A549 treated with DMSO at 1 μM for 4 hours (cell line): ENCODE measurements at places on chromosomes 4 and X. TPM values are rescaled to one million over a fixed set of nuclear protein-coding genes. Genes with fewer than 3 reads are reported as not detected.

RGS12 gene
- total RNA-seq, result 7.9 to 12.0 TPM (median 9.4 TPM) in 5 replicates

MECP2 gene
- 15.9 to 26.4 TPM (median 21.2 TPM) in 5 replicates for total RNA-seq

ATP2B3 gene
- 0.04 to 0.25 TPM (median 0.09 TPM) in 5 replicates for total RNA-seq

FAM133A gene
- total RNA-seq, result 0.69 to 1.1 TPM (median 0.87 TPM) in 5 replicates

IL2 gene
- total RNA-seq, result not detected in 5 replicates

LGI2 gene
- 0.14 to 0.43 TPM (median 0.22 TPM) in 5 replicates for total RNA-seq

CXCR3 gene
- 0.13 TPM in 2 of 5 replicates, not detected in the others for total RNA-seq

CT47C1 gene
- total RNA-seq, result not detected in 5 replicates
